ENCODE measurements at places on chromosomes 16 and 17.

GRCh38 chr17:39928858-39929645 is 1.5 kb downstream of the LRRC3C start:
- no peak for DNase-seq

DNA sequence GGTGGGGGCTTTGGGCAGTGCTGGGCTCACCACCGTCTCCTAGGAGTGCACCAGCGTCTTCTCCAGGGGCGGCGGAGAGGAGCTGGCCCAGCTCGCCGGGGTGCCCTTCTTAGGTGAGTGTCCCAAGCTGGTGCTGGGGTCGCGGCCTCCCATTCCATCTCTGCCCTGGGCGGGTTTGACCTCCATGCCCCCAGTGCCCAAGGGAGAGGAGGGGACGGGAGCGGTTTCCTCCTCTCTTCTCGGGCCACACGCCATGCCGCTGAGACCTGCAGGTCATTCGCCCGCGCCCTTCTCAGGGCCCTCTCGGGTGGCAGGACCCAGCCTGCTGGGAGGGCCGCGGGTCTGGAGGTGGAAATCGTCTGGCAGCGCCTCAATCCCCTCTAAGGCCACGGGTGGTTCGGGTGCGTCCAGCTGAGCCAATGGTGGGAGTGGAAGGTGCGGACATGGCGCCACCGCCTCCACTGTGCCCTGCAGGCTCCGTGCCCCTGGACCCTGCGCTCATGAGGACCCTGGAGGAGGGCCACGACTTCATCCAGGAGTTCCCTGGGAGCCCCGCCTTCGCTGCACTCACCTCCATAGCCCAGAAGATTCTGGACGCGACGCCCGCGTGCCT is 5.3 kb downstream of the IGFALS start:
- DNase-seq: peak; percentile 35

GRCh38 chr16:4089251-4089810 is 26.9 kb downstream of the ADCY9 start:
- no peak for DNase-seq

- DNase-seq: no peak
These were observed 4.2 kb upstream of the SREBF1 start for GRCh38 chr17:17840751-17841591.

- peak; percentile 61 for DNase-seq
These were observed 616 bp downstream of the ACTG1 start for GRCh38 chr17:81511804-81512561.

DNA sequence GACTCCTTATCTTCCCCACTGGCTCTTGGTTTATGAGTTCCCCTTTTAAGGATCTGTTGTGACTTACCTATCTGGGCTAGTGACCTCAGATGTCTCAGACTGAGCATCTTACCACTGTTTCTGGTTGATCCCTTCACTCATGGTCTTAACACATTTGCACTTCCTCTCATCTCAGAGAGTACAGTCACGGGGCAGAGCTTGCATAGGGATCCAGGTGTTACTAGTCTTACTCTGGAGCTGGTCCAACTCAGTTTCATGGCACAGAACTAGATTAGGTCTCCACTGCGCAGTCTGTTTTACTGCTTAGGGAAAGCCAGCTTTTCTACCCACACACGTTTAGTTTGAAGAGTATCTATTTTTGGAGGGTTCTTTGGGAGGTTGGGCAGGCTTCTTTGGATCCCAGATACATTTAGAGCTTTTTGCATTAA is 10.2 kb downstream of the GABARAPL2 start:
- DNase-seq: no peak

DNA sequence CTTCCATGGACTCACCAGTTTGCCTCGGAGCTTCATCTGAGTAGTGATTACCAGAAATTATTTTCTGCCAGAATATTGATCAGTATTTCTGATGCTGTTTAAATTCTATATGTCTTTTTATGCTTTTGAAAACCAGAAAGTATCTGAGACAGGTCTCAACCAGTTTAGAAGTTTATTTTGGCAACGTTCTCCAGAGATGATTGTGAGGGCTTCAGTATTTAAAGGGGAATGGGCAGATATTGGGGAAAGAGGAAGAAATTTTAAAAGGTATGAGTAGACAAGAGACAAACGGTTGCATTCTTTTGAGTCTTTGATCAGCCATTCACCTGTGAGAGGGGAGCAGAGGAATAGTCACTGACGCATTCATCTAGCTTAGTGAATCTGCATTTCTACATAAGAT is 44.4 kb upstream of the ABCC11 start:
- DNase-seq: no peak

DNA sequence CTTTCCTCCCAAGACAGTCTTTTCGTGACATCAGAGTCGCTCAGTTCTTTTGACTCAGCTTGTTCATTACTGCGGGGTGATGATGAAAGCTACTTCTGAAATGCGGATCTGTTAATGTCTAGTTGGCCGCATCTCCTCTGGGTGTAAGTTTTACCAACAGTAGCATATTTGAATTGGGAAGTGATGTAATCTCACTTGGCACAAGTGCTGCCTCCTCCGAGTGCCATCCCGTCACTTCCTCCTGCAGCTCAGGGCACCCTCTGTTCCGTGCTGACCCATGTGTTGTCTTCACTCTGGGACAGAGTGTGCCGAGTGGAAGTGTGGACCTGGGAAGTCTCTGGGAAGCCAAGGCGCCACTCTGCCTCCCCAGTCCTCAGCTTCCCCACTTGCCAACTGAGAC is 8.9 kb downstream of the ADAD2 start:
- DNase-seq: no peak

GRCh38 chr17:44568945-44569858 is 11.9 kb downstream of the FZD2 start:
- no peak for DNase-seq

- peak; percentile 39 for DNase-seq
These were observed 1.5 kb downstream of the HLF start for GRCh38 chr17:55266051-55266957.

DNA sequence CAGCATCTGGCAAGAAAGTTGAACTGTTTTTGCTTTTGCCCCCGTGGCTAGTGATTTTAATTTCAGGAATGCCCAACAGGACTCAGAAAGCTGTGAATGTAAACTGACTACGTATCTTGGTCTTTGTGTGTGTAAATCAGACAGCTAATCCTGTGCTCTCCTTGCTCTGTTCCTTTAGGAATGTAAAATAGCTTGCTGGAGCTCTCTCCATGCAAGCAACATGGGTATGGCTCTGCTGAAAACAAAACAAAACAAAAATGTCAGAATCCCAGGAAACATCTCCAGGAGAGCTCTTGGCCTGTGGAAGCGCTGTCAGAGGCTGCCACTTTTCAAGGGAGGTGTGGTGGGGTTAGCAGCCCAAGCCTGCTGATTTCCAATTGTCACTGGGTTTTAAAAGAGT is 161.8 kb upstream of the NOG start:
- DNase-seq: no peak

DNA sequence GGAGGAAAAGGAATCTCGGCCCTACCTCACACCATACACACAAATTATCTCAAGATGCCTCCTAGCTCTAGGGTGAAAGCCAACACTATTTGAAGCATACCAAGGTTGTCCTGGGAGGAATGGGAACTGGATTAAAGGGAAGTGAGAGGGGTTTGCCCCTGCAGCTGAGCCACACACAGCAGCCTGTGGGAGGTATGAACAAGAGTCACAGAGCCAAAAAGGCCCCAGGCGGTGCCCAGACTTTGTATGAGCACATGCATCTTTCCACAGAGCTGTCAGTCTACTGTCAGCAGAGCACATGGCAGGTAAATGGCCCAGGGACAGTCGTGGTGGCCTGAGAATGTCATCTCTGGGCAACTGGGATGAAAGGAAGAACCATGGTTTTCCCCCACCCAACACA is 31.0 kb upstream of the RCVRN start:
- no peak for DNase-seq

DNA sequence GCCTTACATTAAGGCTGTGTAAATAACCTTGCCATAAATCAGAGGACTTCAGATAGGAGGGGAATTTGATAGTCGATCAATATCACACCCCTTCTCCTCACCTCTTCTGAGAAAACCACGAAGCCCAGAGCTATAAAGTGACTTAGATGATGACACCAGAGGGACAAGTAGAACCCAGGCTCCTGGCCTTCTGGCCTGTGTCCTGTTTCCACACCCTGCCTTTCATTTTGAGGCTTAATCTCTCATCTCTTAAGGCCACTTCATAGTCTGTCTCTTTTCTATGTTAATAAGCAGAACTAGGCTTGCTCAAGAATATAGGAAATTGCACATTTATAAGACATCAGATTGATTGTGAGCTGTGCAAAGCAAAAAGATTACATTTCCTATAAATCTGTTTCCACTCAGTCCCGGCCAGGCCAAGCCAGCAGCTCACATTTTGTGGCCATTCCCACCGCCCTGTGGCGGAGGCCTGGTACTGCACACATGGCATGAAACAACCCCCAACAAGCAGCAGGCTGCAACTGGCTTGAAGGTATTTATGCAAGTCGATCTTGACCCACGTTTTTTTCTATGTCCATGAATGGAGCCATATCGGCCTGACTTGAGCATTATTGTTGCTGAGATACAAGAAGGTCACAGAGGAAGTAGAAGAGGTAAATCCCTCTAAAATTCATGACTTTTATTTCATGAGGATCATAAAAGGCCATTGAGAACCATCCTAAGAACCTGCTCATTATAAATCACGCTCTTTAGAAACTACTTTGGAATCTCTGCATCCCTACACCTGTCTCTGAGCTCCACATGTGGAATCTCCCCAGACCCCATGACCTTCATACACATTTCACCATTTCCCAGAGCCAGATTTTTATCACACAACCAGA is 93.7 kb downstream of the PMP22 start:
- DNase-seq: peak; percentile 2

GRCh38 chr16:22312897-22313781 is 15.9 kb downstream of the POLR3E start:
- DNase-seq: no peak

- no peak for DNase-seq
These were observed 14.7 kb upstream of the KLHDC4 start for GRCh38 chr16:87780385-87780989.

DNA sequence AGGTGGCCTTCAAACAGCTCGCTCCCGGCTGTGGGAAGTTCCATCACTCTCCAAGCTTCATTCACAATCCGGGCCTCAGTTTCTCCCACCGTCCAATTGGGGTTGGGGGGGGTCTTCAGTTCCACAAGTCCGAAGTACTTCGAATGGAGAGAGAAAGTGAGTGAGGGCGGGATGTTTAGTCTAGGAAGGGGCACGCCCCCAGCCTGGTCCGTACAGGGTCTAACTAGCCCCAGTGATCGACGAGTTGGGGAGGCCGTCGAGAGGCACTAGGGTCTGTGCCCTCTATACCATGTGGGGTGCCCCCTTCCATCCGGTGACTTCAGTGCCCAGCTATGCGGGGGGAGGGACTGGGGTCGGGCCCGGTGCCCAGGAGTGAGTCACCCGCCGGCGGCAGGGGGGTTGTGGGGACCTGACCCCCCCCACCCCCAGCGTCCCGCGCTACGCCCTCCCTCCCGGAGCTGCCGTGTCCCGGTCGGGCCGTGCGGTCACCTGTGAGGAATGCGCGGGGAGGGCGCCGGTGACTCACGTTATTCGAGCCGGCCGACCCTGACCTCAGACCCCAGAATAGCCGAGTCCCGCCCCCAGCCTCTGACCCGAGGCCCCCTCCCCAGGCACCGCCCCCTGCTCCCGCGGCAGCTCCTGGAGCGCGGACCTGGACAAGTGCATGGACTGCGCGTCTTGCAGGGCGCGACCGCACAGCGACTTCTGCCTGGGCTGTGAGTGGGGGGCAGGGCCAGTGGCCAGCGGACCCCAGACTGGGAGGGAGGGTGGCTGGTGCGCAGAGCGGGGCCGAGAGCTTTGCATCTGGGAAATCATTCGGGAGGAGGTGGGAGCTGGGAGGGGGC is 658 bp downstream of the TNFRSF12A start:
- DNase-seq: peak; percentile 86

DNA sequence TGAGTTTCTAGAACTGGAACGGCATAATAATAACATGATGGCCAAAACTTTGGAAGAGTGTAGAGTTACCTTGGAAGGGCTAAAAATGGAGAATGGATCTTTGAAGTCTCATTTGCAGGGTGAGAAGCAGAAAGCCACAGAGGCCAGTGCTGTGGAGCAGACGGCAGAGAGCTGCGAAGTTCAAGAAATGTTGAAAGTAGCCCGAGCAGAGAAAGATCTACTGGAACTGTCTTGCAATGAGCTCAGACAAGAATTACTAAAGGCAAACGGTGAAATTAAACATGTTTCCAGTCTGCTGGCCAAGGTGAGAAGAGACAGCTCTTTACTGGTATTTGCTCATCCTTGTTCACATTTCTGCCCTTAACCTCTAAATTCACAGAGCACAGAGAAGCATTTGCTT is 196.4 kb downstream of the SPECC1 start:
- DNase-seq: no peak

DNA sequence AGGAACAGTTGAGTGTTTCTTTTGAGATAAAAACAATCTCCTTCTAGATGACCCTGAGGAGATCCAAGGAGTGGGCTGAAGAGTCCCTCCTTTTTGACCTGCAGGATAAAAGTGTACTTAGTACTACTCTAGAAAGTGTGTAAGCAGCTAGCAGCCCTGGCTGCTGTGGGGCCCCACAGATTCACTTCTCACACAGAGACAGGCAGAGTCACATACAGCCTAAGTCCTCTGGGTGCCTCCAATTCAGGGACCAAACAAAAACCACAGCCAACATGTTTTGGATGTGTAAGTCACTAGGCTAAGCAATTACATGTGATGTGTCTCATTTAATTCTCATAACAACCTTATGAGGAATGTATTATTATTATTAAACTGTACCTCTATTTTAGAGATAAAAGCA is 97.1 kb downstream of the TMEM100 start:
- DNase-seq: no peak

DNA sequence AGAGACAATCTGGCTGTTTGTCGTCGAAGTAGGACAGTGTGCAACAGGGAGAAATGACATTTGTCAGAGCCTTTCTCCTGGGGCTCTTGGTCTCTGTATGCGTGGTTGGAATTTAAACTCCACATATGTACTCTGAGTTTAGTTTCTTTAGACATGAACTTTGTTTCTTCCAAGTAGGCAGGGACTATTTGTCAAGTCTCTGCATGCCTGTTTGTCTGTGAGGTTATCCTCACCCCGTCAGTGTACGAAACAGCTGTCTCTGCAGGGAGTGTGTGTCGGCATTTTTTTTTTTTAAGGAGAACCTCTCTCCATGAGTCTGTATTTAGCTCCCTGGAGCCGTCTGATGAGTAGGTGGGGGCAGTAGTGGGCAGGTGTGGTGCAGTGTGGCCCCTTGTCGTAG is 29.7 kb downstream of the NDEL1 start:
- no peak for DNase-seq

DNA sequence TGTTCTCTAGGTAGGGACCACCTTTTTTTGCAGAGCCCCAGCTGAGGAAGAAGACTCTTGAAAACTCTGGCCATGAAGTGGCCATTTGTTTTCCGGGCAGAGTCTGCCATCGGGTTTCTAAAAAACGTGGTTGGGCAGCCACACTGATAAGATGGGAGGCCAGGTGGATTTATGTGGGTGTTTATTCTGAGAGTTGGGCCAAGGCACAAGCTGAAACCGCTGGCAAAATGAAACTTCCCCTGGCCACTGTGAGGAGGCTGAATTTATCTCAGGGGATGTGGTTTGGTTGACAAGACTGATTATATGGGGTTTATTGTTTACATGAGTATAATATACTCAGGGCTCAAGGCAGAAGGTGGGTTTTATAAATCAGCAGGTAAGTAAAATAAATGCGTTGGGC is 421.8 kb downstream of the UTP18 start:
- DNase-seq: no peak

- DNase-seq: no peak
These were observed 9.5 kb downstream of the ST6GALNAC2 start for GRCh38 chr17:76576189-76576588.
